EH (cell line): ENCODE measurements at places on chromosomes 2 and 18.

DNA sequence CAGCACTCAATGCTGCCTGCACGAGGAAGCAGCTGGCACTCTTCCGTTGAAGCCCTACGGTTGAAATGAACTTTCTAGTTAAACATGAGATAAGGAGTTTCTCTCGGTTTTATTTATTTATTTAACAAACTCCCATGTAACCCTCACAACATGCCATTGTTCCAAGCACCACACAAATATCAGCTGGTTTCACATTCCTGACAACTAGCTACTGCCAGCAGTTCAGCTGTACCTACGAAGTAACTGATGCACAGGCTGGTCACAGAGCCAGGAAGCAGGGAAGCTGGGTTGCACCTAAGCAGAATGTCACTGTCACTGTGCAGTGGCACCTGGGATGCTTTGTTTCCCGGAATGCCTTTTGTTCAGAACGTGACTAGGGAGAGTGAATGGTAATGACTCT is 18.1 kb downstream of the TIMM21 start:
- DNase-seq: no peak

GRCh38 chr2:233422050-233422639 is 67.9 kb downstream of the DGKD start:
- DNase-seq: no peak

DNA sequence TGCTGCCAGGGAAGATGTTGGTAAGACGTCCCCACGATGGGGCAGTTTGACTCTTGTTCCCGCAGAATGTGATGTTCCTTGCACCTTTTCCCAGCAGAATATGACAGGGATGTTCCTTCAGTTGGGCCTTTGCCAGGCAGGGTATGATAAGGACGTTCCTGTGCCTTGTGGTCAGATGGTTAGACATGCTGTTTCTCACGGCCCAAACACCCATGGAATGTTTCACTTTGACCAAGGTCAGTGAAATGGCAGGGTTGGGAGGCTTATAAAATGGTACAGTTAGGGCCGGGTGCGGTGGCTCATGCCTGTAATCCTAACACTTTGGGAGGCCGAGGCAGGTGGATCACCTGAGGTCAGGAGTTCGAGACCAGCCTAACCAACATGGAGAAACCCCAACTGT is 40.3 kb upstream of the YPEL5 start:
- peak; percentile 98 for DNase-seq

DNA sequence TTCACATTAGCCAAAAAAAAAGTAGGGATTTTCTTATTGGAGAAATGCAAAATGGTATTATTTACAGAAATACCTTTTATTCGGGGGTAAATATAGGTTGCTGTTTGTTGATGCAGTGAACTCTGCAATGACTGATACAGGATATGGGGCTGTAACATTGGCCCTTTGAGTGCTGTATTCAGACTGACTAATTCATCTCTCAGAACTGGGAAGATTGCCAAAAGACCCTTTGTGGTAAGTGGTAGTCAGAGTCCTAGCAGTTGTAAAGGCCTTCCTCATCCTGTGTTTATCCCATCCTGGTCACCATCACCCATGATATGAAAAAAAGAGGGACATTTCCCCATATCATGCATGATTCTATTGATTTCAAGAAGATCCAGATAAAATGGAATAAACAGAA is 14.0 kb upstream of the DCC start:
- no peak for DNase-seq

DNA sequence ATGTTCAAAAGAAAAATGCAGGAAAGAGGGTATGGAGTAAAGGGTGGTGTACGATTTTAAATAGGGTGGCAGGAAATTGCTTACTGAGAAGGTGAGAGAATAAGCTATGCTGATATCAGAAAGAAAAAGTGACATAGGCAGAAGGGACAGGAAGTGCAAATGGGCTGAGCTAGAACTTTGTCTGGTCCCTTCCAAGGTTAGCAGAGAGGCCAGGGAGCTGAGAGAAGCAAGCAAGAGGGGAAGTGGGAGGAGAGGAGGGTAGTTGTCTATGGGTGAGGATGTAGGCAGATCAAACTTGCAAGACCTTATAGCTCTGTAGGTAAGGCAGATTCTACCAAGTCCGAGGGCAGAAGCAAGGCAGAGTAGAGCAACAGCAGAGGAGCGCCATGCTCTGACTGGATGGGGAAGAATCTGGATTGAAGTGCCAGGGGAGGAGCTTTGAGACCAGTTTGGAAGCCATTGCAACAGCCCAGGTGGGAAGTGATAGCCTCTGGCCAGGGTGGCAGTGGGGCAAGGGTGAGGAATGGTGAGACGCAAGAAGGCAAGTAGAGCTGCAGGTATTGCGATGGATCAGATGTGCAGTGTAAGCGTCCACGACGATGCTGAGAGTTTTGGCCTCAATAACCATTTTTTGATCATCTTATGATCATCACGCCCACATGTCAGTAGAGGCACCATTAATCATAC is 134.4 kb upstream of the APCDD1 start:
- DNase-seq: no peak

DNA sequence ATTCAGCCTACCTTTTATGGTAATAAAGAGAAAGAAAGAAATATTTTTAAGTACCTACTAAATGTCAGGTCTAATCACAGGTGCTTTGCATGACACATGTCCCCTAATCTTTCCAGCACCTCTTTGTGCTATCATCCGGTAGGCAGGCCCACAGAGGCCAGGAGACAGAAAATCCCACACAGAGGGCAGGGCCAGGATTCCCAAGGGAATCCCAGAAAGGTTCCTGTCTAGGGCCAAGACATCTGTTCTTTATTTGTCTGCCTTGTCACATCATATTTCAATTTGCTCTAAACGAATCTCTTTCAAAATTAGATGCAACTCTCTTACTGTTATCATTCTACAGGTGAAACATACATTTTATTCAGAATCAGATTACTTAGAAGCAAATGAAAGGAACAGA is 676.1 kb upstream of the GYPC start:
- no peak for DNase-seq

DNA sequence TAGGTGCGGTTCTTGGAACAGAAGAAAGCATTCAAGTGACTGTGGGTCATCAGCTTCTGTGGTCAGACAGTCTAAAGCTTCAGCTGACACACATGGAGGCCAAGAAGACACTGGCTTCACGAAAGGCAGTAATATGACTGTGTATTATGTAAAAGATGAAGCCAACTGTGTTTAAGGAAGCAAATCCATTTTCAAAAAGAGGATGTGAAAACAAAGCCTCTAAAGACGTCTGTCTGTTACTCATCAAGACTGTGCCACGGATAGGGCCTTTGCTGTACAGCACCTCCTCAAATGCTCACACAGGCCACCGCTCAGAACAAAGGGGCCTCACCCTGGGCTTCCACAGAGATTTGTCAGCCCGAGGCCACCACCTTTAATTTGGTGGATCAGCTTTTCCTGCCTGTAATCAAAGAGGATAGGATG is 21.1 kb upstream of the TMEM163 start:
- no peak for DNase-seq

- no peak for DNase-seq
Measured at GRCh38 chr2:137862651-137863050, 101.6 kb upstream of the HNMT start.
